Stimulated activated naive B cell treated with anti-CD40 and anti-IgM and Interleukin-4, amounts not matched to agents 10 μg/mL and 1 μg/mL and 100 μg/mL, for 72 hours (primary cell): ENCODE measurements at places on chromosomes 12 and 14.

- DNase-seq = no peak
These were observed 143.1 kb upstream of the SLC16A7 start for GRCh38 chr12:59452746-59453145.

DNA sequence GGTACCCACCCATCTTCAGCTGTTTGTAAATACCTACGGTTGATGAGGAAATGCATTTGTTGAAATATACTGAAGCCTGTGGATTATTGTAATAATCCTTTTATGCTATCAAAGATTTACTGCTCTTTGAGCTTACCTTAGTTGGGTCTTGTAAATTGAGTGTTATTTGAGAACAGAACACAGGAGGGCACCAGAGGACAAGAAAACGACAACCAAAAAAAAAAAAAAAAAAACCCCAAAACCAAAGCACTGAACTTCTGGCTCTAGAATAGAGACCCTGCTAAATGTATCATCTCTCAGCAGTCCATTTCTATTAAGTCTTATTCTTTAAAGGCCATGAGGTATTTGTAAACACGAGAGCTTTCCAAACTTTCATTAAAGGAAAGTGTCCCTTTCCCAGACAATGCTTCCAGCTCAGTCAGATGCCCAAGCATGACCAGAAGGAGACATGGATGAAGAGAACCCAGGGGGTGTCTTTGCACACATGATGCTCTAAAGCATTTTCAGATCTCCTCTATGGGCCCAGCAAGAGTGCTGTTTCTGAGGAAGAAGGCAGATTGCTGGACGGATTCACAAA is 763.9 kb downstream of the NRXN3 start:
- no peak for DNase-seq

GRCh38 chr14:71004481-71004880 is 97.2 kb downstream of the PCNX1 start:
- no peak for DNase-seq

DNA sequence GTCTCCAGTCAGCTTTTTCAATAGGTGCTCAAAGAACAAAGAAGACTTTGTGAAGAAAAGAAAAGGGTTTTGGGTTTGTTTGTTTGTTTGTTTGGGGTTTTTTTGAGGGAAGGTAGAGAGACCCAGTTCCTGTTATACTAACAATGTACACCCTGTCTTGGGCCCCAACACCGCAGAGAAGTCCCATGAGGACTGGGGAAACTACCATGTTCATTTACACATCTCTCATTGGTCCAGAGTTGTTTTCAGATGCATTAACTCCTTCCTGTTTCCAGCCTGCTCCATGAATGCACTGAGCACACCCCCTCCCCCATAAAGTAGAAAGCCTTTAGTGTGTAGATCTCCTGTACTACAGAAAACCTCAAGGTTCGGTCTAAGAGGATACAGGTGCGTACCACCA is 51.1 kb upstream of the SLC8A3 start:
- DNase-seq = no peak

DNA sequence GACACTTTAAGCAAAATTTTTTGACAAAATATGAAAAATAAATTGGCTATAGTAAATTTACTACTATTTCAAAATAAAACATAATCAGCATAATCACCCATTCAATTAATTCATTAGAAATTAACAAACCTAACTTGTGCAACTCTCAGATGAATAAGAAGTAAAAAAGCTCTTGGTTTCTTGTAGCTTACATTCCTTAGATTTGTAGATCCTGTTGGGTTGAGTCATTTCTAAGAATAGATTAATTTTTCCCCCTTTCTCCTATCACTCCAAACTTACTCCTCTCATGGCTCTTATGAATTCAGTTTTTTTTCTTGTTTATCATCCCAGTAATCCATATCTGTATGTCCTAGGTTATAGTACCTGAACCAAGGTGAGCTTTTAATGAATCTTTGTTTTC is 230.9 kb upstream of the LRIG3 start:
- DNase-seq = no peak

DNA sequence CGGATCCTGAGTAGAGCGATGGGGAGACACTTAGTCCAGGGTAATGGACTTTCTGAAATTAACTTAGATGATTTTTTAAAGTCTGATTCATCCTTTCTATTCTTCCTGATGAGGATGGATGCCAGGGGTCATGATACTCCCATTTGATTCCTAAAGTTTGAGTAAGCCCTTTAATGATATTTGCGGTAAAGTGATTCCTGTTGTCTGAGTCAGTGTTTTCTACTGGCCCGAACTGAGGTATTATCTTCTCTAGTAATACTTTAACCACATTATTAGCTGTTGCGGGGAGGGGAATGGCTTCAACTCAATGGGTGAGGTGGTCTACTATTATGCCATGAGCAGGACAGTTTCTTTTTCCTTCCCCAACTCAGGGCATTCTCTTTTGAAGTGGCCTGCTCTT is 111.6 kb downstream of the RIN3 start:
- DNase-seq = no peak

- no peak for DNase-seq
These were observed 18.9 kb upstream of the ANKRD33 start for GRCh38 chr12:51868821-51869495.

GRCh38 chr12:68781728-68782127 is 26.2 kb upstream of the MDM2 start:
- DNase-seq = no peak

DNA sequence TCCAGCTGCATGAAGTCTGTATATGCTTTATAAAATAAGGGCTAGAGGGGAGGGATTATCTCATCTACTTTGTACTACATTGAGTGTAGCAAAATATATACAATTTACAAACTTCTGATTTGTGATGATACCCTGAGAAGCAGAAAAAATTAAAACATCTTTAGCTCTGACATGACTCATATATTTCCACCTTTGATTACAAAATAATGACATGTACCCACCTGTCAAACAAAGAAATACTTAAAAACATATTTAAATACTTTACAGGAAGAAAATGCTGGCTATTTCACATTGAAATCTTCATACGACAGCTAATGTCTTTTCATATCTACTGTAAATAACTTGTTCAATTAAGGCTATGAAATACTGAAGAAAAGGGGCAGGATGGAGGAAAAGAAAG is 3.3 kb downstream of the GPR135 start:
- no peak for DNase-seq

DNA sequence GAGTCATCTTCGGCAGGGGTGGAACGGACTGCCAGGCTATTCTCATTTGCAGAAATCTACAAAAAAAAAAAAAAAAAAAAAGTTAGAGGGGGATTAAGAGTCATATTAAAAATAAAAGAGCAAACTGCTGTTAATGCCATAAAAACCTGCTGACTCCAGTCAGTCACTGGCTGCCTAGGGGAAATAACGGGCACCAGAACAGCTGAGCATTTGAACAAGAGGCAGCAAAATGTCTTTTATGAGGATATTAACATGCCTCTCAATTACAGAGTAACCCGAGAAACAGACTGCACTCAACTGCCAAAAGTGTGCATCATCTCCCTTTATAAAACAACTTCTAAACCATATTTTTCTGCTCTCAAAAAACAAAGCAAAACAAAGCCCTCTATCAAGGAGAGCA is 28.7 kb upstream of the CERS5 start:
- no peak for DNase-seq

- no peak for DNase-seq
These were observed 238.0 kb downstream of the BCL11B start for GRCh38 chr14:99033951-99034350.

DNA sequence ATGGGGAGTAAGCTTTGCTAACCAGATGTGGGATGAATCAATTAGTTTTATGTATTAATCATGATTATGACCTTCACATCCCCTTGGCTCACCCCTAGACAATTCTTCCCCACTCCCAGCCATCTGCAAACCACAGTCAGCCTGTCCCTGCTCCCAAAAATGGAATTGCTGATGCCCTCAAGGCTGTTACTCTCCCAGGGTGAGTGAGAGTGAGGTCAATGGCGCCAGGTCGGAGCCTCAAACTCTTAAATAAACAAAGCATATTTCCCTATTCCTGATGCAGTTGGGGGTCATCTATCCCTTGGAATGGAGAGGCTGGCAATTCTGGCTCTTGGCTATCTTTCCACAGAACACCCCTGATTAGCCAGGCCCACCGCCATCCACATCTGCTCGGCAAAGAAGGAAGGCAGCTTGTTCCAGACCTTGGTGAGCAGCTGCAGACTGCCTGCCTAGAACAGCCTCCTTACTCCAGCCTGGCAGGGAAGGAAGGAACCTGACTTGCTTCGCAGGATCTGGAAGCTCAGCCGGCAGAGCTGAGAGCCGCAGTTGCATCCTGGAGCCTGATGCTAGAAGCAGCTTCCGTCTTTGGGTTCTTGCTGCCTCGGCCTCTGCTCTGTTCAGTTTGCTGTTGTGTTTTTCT is 57.0 kb downstream of the SMUG1 start:
- DNase-seq = no peak

DNA sequence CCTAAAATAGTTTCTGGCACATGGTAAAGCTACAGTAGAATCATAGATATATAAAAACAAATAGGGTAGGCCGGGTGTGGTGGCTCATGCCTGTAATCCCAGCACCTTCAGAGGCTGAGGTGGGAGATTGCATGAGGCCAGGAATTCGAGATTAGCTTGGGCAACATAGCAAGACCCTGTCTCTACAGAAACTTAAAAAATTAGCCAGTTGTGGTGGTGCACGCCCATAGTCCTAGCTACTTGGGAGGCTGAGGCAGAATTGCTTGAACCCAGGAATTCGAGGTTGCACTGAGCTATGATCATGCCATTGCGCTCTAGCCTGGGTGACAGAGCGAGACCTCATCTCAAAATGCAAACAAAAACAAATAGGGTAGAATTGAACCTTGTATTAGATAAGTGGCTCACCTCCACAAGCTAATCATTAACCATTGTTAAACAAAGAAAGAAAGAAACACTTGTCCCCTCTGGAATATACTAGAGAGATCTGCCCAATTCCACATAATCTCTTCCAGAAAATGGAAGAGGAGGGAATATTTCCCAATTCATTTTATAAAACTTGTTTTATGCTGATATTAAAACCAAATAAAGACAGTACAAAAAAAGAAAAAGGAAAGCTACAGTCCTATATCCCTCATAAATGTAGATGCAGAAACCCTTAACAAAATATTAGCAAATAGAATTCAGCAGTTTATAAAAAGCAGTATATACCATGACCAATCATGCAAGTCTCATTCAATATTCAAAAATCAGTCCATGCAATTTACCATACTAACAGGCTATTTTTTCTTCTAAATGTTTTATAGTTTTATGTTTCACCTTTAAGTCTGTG is 22.7 kb upstream of the DHRS2 start:
- DNase-seq = no peak

DNA sequence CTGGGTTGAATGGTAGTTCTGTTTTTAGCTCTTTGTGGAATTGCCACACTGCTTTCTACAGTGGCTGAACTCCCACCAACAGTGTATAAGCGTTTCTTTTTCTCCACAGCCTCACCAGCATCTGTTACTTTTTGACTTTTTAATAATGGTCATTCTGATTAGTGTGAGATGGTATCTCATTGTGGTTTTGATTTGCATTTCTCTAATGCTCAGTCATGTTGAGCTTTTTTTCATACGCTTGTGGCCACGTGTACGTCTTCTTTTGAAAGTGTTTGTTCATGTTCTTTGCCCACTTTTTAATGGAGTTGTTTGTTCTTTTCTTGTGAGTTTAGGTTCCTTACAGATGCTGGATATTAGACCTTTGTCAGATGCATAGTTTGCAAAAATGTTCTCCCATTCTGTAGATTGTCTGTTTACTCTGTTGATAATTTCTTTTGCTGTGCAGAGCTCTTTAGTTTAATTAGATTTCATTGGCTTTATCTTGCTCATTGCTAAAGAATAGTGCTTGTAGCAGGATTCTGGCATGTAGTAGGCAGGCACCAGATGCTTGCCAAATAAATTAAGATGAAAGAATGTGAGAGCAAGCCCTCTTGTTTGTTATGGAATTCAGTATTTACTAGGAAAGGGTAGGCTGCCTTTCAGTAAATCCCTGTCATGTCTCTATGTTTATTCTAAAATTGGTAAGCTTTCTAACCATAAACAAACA is 86.8 kb downstream of the PDE3A start:
- DNase-seq = no peak

- DNase-seq = no peak
These were observed 90.5 kb downstream of the TTC8 start for GRCh38 chr14:88914956-88915355.
